ENCODE measurements at places on chromosomes 5 and 9. TPM values are rescaled to one million over a fixed set of nuclear protein-coding genes. Genes with fewer than 3 reads are reported as not detected.

Gene PCDHA8
- total RNA-seq = not detected

Gene SLC2A6
- 42.1 TPM for total RNA-seq

Gene FAM169A
- not detected for total RNA-seq

Gene ST8SIA4
- total RNA-seq = 40.3 TPM

Gene FBLL1
- not detected for total RNA-seq

Gene PHYHD1
- total RNA-seq = 132 TPM

Gene TRPM6
- total RNA-seq = not detected

Gene PCDHGB7
- 4.5 TPM for total RNA-seq

Gene PCDHB7
- not detected for total RNA-seq

Gene CCNJL
- not detected for total RNA-seq

Gene ANGPTL2
- total RNA-seq = not detected

- DNase-seq = no peak
Observed at GRCh38 chr5:115487756-115488155, 56.8 kb downstream of the FEM1C start.

GRCh38 chr5:163890261-163890660 lies 384.8 kb downstream of the MAT2B start:
- no peak for DNase-seq

GRCh38 chr5:173778152-173778782 lies 109.9 kb upstream of the CPEB4 start:
- DNase-seq = peak; percentile 33

GRCh38 chr5:101932599-101932998 lies 363.5 kb downstream of the SLCO4C1 start:
- DNase-seq = no peak

DNA sequence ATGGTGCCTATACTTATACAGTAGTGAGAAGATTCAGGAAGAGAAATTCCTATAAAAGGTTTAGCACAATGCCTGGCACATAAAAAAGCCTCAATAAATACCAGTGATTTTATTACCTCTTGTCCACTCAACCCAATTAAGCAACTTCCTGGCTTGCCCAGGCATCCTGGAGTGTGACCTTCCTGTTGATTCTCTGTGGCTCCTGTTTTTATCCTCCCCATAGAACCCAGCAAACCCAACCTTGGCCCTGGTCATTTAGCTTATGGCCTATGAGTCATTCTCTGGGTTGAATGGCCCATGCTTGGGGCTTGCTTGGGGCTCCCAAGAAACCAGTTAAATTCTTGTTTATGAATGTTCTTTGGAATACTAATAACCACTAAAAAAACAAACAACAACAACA lies 21.4 kb upstream of the SPARC start:
- DNase-seq = no peak

DNA sequence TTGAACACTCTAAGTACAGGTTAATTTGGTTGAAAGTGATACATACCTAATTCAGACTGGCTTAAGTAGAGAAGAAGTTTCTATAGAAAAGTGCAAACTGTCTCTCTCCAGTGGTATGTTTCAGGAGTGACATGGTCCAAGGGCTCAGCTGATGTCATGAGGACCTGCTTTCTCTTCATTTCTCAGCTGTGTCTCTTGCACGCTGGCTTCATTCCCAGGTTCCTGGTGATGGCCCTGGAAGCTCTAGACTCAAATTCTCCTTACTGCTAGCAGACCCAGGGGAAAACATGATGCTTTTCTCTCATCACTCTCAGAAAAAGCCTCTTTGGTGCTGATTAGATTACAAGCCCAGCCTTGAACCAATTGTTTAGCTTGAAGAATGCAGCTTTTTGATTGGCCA lies 211.9 kb upstream of the CLINT1 start:
- DNase-seq = no peak

DNA sequence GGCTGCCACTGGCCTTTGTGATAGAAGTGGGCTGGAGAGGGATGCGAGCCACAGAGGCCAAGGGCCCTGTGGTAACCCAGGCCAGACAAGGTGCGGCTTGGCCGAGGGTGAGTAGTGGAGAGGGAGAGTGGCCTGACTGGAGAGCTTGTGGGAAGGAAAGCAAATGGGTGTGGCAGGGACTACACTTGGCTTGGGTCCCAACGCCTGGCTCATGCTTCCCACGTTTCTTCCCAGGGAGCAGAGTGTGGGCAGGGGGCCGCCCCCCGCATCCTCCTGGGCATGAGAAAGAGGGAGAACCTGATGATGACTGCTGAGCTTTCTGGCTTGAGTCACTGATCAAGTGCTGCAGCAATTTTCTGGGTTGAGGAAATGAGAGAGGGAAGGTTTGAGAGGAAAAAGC lies 95.7 kb downstream of the ANKH start:
- DNase-seq = no peak

- DNase-seq = no peak
Observed at GRCh38 chr9:79763671-79764285, 192.0 kb downstream of the TLE4 start.

GRCh38 chr9:94761481-94761880 lies 35.0 kb downstream of the AOPEP start:
- no peak for DNase-seq

DNA sequence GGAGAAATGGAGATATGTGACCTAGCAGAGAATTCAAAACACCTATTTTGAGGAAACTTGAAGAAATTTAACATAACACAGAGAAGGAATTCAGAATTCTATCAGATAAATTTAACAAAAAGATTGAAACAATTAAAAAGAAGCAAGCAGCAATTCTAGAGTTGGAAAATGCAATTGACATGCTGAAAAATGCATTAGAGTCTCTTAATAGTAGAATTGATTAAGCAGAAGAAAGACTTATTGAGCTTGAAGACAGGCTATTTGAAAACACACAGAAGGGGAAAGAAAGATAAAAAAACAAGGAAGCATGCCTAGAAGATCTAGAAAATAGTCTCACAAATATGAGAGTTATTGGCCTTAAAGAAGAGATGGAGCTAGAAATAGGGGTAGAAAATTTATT lies 87.8 kb upstream of the SLC1A1 start:
- no peak for DNase-seq

GRCh38 chr9:113168809-113169208 lies 18.0 kb downstream of the SLC31A2 start:
- no peak for DNase-seq

DNA sequence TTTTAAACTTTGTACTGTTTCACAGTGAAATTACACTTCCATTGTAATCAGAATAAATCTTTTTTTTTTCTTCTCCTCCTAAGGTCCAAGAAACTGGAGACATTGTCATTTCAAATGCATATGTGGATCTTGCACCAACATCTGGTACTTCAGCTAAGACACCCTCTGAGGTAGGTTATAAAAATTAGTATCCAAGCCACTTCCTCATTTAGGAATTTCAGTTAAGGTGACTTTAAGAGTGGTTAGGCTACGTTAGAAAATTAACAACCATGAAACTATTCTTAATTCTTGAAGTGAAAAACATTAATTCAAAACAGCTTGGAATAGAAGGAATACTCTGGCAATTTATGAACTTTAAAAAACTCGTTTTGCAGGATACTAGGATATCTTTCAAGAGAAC lies 77.5 kb downstream of the HSD17B4 start:
- no peak for DNase-seq

DNA sequence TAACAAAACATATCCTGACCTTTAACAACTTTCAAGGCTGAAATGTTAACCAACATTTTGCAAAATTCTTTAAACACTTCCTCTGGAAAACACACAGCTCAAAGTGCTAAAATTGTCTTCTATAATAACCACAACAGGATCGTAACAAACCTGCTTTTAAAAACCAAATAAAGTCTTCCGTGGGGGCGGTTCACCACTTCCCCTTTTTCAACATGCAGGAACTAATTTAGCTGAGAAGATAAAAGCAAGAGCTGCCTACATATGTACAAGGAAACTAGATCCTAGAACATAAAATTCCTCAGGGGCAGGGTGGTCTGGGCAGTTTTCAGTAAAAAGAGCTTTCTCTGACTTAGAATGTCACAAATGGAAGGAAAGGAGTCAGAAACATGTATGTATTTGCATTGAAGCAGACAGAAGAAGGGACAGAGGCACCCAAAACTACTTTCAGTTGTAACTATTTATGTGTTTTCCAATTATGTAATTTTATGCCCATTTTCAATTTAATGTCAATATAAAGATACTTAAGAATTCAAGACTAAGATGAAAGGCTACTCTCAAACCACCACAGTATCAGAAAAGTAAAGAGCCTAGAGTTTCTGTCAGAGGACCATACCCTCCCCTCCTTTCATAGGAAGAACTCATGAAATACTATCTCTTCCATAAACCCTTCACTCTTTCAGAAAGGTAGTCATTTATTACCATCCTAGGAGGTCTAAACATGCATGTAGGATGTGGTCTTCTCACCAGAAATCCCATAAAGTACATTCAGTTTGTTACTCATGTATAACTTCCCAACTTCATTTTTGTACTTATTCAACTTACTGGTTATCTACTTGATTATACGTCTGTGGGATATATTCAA lies 185.9 kb upstream of the RASA1 start:
- peak; percentile 77 for DNase-seq

GRCh38 chr9:92035687-92036410 lies 79.4 kb downstream of the SPTLC1 start:
- no peak for DNase-seq

GRCh38 chr5:83104021-83104420 lies 26.7 kb downstream of the XRCC4 start:
- no peak for DNase-seq

DNA sequence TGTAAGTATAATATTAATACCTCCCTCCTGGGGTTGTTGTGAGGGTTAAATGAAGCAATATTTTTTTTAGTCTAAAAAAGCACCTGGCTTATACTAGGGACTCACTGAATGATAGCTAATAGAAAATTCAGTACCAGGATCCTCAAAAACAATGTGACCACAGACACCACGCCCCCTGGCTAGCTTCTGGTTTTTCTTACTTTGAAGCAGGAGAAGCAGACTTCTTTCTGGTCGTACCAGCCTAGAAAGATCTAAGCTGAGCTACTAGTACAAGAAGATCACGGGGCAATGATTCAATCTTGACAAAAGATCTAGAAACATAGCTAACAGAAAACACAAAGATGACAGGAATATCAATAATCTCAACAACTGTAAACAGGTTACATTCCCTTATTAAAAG lies 218.5 kb upstream of the SLC30A5 start:
- no peak for DNase-seq

DNA sequence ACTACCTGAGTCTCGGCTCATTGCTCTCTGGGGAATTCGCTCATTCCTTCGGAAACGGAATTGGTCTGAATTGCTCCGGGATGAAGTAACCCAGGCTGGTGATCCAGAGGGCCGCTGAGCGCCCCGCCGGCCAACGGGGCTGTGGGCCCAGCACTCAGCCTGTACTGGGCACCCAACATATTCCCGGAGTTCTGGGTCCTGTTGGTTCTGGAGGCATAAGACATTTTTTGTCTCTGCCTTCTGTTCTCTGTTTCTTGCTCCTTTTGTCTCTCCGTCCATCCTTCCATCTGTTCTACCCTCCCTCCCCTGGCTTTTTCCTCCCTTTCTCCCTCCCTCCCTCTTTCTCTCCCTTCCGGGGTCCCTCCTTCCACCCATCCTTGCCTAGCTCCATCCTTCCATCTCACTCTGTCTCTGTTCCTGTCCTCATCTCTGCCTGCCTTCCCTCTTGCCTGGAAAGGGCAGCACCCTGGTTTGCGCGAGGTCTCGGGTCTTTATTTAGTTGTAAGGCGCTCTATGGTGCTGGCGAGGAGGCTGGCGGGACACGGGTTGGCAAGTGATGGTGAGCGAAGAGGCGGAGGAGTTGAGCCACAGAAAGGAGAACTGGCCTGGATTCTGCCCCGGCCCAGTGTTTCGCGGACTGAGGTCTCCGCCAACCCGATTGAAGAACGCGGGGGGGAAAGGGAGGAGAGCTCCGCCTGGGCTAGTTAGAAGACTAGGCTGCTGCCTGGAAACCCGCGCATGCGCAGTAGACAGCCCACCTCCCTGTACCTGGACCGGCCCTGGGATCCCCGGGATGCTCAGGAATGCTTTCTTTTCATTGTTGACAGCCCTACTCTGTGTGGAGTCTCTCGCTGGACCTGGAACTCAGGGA lies 1468.0 kb downstream of the FOXD4L5 start:
- DNase-seq = peak; percentile 78

GRCh38 chr9:135692410-135692809 lies 6.9 kb downstream of the SOHLH1 start:
- no peak for DNase-seq

DNA sequence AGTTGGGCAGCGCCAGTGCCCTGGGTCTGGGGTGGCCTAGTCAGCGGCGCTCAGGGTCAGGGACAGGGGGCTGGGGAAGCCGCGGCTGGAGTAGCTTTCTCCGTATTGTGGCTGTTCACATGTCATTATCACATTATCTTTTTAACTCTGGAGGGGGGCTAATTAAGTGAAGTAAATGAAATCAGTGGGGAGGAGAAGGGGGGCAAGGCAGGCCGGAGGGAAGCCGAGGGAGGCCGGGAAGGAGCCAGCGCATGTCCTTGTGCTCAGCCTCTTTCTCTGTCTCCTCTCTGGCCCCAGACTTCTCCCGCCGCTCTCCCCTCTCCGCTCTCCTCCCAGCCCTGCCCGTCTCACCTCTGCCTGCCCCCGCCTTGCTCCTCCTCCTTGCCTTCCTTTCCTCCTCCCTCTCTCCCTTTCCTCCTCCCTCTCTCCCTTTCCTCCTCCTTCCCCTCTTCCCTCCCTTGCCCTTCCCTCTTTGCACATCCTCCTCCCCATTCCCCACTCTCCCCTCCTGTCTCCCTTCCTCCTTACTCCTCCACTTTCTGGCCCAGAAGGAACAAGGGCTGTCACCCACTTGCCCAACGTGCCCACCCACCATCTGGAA lies 38.7 kb downstream of the ASS1 start:
- no peak for DNase-seq

DNA sequence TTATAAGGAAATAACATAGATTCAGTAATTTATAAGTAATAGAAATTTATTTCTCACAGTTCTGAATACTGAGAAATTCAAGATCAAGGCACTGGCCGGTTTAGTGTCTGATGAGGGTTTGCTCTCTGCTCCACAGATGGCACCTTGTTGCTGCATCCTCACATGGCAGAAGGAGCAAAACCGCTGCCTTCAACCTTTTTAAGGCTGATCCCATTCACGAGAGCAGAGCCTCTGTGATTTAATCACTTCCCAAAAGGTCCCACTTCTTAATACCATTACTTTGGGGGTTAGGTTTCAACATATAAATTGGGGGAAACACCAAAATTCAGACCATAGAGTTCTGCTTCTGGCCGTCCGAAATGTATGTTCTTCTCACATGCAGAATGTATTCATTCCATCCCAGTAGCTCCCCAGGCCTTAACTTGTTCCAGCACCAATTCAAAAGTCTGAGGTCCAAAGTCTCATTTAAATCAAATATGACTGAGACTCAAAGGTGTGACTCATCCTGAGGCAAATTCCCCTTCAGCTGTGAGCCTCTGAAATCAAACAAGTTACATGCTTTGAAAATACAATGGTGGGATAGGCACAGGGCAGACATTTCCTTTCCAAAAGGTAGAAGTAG lies 30.6 kb downstream of the BAAT start:
- no peak for DNase-seq

Data from OCI-LY7 (cell line).